ENCODE measurements at places on chromosomes 7 and 10.

DNA sequence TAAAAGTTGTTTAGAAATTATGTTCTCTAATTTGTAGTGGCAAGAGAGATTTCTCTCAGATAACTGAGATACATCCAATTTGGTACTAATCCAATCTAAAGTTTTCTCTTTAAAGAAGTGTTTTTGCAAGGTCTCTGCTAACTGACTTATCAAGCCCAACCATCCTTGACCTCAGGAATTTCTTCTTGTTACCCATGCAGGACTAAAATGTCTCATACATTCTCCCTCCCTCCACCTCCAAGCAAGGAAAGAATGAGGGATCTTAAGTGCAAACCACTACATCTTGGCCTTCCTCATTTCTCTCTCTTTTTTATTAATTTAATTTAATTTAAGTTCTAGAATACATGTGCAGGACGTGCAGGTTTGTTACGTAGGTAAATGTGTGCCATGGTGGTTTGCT lies 12.8 kb downstream of the NRAP start:
- DNase-seq = peak; percentile 43

DNA sequence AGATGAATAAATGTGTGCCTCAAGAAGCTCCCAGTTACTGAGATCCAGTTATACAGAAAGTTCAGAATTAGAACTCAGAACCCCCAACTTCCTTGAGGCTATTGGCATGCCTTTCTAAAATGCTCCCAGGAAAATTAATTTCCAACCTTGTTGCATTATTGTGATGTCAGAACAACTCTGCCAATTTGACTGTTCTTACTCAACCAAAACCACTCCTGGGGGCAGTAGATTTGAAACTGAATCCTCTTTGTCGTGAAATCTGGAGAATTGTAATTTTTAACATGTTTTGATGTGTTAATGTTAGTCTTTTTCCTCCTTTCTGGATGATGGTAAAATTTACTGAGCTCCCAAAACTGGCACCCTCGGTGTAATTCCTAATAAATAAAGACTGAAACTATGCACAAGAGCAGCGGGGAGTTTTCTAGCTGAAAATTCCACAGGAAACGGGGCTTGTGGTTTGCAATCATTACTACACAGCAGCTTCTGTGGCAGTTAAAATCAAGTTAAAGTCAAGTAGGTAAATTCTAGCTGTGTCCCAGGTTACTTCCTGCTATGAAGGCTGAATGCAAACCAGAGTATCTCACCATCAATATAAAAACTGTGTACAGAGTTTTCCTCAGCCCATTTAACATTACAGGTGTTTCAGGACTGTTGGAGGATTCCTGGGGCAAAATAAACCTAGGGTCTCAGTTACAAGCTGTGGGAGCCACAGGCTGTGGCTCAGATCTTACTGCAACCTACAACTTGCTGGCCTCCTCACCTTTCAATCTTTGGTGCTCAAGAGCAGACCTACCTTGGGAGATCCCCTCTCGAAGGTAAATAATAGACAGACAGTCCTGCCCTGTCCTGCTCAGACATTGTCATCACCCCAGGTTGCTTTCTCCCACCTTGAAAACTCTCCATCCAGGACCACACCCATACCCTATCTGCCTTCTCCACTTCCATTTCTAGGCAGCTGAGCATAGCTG lies 156.3 kb upstream of the KMT2E start:
- peak; percentile 20 for DNase-seq

DNA sequence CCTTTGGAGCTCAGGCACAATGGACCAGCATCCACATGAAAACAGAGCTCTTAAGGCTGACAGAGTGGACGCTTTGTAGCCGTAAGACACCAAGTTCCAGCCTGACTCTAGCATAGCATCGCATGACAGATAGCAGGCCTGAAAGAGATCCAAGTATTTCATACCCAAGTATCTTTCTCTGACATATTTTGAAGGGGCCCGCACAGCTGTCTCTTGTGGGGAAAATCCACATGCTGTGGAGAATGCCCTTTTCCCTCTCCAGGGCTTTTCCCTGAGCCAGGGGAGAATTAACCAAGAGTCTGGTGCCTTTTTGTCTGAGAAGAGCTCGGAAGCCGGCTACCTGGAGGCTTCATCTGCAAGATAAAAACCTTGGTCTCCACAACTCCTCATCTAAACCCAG lies 51.0 kb downstream of the CFAP46 start:
- no peak for DNase-seq

- DNase-seq = no peak
Measured at GRCh38 chr10:130041451-130042371, 68.9 kb downstream of the C10orf143 start.

GRCh38 chr10:59803714-59804113 lies 50.5 kb upstream of the MRLN start:
- no peak for DNase-seq

DNA sequence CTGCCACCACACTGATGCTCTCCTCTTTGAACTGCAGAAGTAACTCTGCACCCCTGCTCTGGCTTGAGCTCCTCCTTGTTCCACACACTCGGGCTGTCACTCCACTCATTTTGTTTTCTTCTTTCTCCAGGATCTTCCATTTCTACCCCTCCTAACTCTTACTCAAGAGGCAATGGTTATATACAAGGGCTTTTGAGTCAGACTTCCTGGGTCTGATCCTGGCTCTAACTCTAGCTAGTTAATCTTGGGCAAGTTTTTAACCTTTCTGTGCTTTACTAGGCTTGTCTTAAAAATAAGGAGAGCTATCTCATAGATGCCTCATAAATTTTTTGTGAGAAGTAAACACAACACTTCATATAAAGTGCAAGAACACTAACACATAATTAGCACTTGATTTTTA lies 45.3 kb upstream of the GNAI1 start:
- no peak for DNase-seq

- DNase-seq = no peak
Measured at GRCh38 chr7:431658-432111, 88.0 kb downstream of the PDGFA start.
